ENCODE measurements at places on chromosomes 13 and 19.

- DNase-seq: no peak
Measured at GRCh38 chr19:34734537-34735103, 577 bp downstream of the ZNF181 start.

- no peak for DNase-seq
Measured at GRCh38 chr13:38538422-38538821, 148.5 kb upstream of the FREM2 start.

GRCh38 chr13:40399756-40400155 lies 266.7 kb downstream of the FOXO1 start:
- no peak for DNase-seq

DNA sequence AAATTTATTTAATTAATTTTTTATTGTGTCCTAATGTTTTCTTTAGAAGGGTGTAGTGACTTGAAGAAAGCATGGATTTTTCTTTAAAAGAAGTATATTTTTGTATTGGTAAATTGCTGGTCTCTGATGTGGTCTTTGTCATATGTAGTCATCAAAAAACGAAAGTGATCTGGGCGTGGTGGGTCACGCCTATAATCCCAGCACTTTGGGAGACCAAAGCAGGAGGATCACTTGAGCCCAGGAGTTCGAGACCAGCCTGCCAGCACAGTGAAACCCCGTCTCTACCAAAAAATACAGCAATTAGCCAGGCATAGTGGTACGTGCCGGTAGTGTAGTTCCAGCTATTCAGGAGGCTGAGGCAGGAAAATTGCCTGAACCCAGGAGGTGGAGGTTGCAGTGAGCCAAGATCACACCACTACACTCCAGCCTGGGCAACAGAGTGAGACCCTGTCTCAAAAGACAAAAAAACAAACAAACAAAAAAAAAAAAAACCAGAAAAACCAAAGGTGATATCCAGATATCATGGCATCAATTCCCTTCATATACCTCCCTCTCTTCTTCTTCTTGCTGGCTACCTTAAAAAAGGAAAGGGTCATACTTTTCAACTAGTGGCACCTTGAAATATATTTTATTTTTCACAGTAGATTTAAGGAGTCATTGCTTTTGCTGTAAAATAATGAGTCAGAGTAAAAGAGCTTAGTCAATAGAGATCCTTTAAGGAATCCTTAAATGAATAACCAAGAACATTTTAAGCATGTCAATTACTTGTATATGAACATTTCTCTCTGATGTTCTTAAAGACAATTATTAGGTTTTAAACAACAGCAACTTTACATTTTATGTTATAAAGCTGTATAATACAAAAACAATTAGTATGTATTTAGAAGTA lies 19.9 kb downstream of the KCTD4 start:
- no peak for DNase-seq

GRCh38 chr13:21326155-21327031 lies 132.7 kb downstream of the ZDHHC20 start:
- peak; percentile 13 for DNase-seq

DNA sequence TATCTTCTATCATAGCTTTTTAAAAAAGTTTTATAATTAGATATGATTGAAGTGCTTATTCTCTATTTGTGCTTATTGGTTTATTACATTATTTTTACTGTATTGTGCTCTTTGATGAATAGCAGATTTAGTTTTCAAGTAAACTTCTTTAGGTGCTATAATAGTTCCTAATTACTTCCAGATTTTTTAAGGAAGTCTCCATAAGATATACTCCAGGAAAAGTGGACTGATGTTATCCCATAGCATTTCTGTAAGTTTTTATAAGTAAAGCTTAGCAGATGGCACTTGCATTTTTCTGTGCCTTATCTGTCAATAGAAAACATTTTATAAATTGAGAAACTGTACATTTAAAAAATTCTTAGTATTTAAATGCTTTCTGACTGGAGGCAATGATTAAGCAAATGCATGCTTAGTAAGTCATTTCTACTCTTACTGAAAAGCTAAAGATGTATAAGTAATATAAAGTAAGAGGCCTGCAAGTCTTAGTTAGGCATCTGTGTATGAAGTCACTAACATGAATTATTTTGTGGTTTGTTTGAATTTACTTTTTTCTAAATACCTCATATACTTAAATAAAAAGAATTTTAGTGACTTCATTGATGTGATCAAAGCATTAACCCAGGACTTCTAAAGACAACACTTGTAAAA lies 182.8 kb downstream of the MAB21L1 start:
- no peak for DNase-seq

GRCh38 chr19:1227304-1228054 lies 10.3 kb downstream of the CBARP start:
- DNase-seq: no peak

GRCh38 chr19:10855879-10856522 lies 7.8 kb downstream of the C19orf38 start:
- DNase-seq: no peak

- no peak for DNase-seq
Measured at GRCh38 chr13:35530581-35530980, 54.1 kb upstream of the MAB21L1 start.

DNA sequence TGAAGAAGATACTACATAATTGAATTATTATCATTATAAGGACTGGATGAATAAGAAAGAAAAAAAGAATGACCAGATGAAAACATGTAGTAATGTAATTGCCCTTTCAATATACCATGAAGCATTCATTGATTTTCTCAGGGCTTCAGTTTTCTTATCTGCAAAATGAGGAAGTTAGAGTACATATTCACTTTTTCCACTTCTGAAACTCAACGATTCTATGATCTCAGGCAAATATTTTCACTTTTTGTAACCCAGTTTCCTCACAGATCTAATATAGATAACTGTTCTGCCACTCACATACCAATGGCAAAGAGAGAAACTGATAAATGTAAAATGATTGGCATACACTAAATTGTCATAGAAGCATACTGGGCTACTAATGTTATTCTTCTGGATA lies 856.6 kb upstream of the KLHL1 start:
- no peak for DNase-seq

DNA sequence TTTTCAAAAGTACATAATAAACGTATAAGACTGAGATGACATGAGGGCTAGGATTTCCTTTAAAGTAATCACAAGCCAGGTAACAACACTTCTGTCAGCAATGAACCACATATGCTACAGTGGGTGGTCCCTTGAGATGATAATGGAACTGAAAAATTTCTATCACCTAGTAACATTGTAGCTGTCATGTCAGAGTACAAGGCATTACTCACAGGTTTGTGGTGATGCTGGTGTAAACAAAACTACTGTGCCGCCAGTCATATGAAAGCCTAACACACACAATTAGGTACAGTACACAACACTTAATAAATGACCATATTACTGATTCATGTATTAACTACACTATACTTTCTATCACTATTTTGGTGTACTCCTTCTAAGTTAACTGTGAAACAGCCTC lies 36.8 kb downstream of the MIPEP start:
- DNase-seq: no peak

GRCh38 chr13:59373341-59373740 lies 790.4 kb downstream of the DIAPH3 start:
- no peak for DNase-seq

Measured in cerebellar nuclear complex (tissue), 1 donor.